ENCODE measurements at places on chromosomes 6 and 20.

GRCh38 chr6:4059115-4059777 is 19.7 kb downstream of the FAM217A start:
- peak; percentile 28 for DNase-seq

- DNase-seq, result no peak
Observed at GRCh38 chr6:147892476-147892875, 384.0 kb downstream of the SAMD5 start.

GRCh38 chr20:35065181-35065580 is 27.4 kb downstream of the TRPC4AP start:
- DNase-seq, result no peak

DNA sequence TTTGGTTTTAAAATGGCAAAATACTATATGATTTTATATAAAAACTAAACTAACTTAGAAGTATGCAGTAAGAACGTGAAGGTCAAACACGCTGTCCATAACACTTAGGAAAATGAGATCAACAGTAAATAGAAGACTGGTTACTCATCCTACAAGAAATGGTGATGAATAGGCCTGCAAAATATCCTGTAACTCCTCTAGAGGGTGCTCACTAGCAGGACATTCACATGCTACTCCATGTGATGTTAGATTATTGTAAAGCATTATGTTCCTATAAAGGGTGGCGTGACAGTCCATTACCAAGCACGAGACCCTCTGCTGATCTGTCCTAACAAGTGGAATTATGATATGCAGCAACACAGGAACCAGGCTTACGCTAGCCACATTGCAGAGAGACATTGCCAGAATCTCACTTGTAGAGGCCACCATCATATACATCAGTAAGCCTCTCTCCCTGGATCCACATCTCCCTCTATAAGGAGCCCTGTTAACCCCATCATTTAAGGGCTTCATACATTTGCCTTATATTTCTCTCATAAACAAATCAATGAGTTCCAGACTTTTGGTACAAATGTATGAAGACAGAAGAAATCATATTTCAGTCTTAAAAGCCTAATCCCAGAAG is 18.0 kb upstream of the DEFB129 start:
- no peak for DNase-seq

DNA sequence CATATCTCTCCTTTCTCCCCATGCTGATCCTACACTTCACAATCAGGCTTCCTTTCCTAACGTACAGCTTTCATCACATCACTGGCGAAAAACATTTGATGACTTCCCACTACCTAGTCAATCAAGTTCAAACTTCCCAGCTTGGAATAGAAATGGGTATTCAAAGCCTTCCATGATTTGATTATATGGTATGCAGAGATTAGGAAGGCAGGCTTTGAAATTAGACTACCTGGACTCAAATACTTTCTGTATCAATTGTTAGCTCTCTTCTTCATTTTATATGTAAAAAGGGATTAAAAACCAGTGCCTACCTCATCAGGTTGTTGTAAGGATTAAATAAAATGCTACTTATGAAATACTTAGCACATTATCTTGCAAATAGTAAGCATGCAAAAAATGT is 7.7 kb downstream of the NCOA6 start:
- DNase-seq, result no peak

GRCh38 chr6:72689107-72689954 is 67.5 kb downstream of the KCNQ5 start:
- DNase-seq, result no peak

GRCh38 chr6:582370-582769 is 74.5 kb downstream of the HUS1B start:
- no peak for DNase-seq

- no peak for DNase-seq
Observed at GRCh38 chr6:9606435-9607134, 808.3 kb downstream of the TFAP2A start.

- no peak for DNase-seq
Observed at GRCh38 chr6:115058414-115059211, 715.8 kb upstream of the HS3ST5 start.

GRCh38 chr6:33430991-33431879 is 11.4 kb downstream of the SYNGAP1 start:
- peak; percentile 67 for DNase-seq

DNA sequence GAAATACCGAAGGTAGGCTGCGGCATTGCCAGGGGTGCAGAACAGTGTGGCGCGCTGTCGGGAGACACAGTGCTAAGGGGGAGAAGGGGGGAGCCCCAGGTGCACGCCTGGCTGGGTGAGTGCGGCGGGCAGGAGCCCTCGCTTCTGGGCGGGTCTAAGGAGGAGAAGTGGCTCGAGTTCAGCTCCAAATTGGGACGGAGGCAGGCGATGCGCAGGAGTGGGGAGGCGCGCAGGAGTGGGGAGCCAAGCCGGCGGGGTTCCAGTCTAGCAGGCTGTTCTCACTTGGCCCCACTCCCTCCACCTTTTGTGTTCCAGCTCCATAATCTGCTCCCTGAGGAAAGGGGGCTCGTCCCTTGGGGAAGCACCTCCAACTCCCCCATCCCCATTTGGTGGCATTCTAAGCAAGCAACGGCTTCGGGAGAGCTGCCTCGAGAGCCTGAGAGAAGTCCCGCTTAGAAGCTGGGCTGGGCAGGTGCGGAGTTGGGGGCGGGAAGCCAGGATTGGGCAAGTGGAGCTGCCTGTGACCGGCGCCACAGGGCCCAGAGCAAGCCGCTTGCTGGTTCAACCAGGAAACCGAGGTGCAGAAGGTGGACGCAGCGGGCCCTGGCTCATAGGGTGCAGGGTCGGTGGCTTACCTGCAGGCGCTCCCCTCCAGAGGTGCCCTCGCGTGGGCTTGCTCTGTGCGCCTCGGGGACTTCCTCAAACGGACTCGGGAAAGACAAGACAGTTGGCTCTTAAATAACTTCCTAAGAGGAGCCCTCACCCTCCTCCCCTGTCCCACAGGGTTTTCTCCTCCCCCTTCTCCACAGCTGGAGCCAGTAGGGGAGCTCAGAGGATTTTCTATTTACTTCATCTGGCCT is at the start of gene F13A1:
Gene F13A1 (minus strand): TSS at position 711 of the 860 bp plus-strand sequence. CDS start 1,998 bp downstream, outside the sequence.
- DNase-seq, result no peak

- no peak for DNase-seq
Observed at GRCh38 chr6:139029470-139030227, 1.1 kb downstream of the ABRACL start.

DNA sequence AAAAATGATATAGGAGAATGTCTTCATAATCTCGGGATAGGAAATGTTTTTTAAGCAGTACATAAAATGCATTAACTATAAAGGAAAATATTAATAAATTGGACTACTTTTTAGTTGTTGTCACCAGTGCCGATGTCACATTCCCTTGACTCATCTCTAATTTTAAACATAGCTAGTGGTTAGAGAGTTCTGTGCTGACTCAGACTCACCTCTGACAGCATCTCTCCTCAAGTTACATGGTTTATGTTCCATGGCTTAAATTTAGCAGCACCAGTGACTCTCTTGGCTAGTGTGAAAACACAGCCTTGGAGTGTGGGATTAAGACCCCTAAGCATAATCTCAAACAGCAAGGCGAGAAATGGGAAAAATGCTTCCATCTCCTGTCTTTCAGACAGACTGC is 311.8 kb upstream of the MMS22L start:
- no peak for DNase-seq

DNA sequence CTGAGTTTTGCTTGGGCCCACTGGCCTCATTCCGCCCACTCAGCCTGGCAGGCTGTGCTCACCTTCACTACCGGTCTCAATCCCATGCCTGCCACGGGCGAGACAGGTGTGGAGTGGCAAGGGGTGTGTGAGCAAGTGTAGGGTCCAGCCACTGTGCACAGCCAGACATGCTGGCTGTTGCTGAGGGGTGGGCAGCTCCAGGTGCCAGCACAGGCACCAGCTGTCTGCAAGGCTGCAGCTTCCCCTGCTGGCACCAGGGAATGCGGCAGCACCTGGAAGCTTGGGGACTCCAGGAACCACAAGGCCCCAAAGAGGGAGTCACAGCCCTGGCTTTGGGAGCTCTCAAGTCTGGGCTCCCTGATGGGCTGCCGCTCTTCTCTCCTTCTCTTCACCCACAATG is 372.7 kb downstream of the CBLN4 start:
- no peak for DNase-seq

- no peak for DNase-seq
Observed at GRCh38 chr6:40668203-40668602, 81.0 kb upstream of the LRFN2 start.

DNA sequence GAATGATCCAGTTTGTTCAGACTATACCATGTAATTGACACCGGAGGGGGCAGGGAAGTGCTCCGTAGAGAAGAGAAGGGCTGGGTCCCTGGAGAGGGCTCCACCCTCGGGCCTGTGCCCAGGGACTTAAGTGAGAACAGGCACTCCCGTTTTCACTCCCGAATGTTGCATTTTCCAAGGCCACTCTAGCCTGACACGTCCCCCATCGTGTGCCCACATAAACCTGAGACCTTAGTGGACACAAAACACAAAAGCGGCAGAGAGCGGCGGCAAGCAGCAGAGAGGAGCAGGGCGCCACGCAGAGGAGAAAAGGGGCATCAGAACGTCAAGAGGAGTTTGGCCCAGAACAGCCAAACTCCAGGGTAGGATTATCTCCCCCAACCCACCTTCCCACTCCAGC is 1405.1 kb downstream of the GRIK2 start:
- DNase-seq, result no peak

DNA sequence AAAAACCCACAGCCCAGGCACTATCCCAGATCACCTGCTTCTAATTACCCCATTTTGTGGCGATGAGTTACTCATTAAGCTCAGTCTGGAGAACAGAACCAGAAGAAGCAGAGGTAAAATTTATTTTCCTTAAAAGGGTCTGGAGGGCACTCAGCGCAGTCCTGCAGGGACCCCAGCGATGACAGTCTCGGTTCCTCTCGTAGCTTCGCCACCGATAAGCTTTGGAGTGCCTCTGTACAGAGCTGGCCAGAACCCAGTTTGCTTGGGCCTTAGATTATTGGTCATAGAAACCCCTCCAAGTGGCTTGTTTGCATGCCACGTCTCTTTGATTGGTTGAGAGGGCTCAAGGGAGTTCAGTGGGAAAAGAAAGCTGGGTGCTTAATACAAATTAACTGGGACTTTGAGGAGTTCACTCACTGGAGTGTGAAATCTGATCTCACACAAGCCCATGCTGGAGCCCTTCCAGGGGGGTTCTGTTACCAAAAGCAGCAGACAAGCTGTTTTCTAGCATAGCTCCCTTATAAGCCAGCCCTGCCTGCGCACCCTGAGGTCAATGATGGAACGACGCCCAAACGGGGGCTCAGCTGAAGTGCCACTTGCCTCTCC is 158.5 kb upstream of the ARID1B start:
- no peak for DNase-seq

DNA sequence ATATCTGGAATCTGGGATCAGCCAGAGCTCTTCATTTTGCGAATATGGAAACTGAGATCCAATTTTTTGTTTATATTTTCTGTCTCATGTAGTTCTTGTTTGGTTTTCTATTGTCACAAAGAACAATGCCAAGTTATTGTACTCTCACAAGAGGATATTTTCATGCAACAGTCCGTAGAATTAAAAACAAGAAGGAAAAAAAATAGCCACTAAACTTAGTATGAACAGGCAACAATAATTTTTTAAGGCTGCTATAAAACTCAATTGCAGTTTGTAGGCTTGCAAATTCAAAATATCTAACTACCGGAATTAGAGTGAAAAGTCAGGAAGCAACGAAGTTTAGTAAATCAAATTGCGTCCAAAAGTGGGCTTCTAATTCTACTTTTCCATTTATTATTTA is 1.2 kb downstream of the POPDC3 start:
- DNase-seq, result no peak

DNA sequence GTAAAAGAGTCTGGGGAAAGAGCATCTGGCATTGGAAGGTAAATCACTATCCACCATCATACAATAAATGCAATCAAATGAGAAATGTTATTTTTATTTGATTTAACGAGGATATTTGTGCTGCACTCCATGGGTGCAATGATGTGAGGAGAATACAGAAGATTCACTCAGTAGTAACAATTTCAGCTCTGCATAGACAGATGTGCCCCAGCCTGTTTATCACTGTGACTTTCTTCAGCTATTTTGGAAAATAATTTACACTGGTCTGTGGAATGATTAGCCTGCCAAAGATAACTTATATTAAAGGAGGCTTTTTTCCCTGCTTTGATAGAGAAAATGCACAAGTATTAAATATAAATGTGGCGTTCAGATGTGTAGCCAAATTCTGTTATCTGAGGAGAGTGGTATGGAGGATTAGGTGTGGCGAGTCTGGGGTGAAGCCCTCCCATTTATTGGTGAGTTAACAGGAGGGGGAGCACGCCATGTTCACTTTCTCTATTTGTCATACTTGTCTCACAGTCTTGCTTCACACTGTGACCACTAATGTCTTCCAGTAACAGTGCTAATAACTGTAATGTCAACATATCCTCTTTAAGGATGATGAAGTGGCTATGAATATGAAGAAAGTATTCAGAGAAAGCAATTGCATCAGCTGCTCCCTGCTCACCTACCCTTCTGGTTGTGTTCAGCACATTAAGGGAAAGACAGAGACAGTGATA is 645.6 kb downstream of the MMUT start:
- DNase-seq, result no peak

DNA sequence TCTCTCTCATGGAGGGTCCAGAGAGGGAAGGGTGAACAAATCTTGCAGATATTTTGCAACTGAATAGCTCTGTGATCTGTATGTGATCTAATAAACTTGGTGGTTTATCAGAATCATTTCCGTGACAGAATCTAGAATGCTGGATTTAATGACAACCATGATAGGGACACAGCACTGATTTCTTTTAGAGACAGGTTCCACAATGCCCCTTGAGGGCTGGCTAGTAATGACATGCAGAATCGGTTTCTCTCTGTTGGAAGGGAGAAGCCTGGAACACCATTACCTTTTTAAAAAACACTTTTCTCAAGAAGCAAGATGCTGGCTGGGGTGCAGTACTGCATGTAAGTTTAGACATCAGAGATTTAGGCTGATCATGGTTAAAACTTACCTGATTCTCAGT is 313.4 kb downstream of the CDH26 start:
- DNase-seq, result no peak

- DNase-seq, result no peak
Observed at GRCh38 chr6:53913286-53913685, 118.5 kb downstream of the LRRC1 start.

GRCh38 chr6:42131531-42131930 is 10.9 kb downstream of the C6orf132 start:
- no peak for DNase-seq

- no peak for DNase-seq
Observed at GRCh38 chr20:13219327-13220193, 1.5 kb upstream of the ISM1 start.

- DNase-seq, result no peak
Observed at GRCh38 chr6:106579281-106579680, 50.0 kb downstream of the RTN4IP1 start.

GRCh38 chr20:21031666-21032065 is 74.5 kb downstream of the LINC00237 start:
- DNase-seq, result no peak

- no peak for DNase-seq
Observed at GRCh38 chr20:42391807-42392206, 773.6 kb upstream of the CHD6 start.

GRCh38 chr6:147063469-147064031 is 140.7 kb upstream of the STXBP5 start:
- DNase-seq, result no peak

GRCh38 chr20:755941-756340 is 12.4 kb downstream of the SLC52A3 start:
- DNase-seq, result no peak

- DNase-seq, result no peak
Observed at GRCh38 chr6:144176043-144176442, 25.7 kb downstream of the STX11 start.

All from activated CD4-positive, alpha-beta T cell treated with anti-CD3 and anti-CD28 coated beads for 24 hours (primary cell).